ENCODE measurements at places on chromosomes 7 and 10. TPM values are rescaled to one million over a fixed set of nuclear protein-coding genes. Genes with fewer than 3 reads are reported as not detected.

- DNase-seq: no peak
Measured at GRCh38 chr7:11625669-11626068, 206.3 kb downstream of the THSD7A start.

- no peak for DNase-seq
Measured at GRCh38 chr10:17075533-17076359, 53.9 kb downstream of the CUBN start.

GRCh38 chr7:26329520-26330255, 38.0 kb downstream of the SNX10 start:
- DNase-seq: no peak

GRCh38 chr10:51523440-51523839, 176.0 kb downstream of the CSTF2T start:
- no peak for DNase-seq

GRCh38 chr7:99128076-99128950, 15.6 kb downstream of the SMURF1 start:
- no peak for DNase-seq

GRCh38 chr10:24310104-24310503, 101.2 kb downstream of the KIAA1217 start:
- DNase-seq: no peak

GRCh38 chr10:61463035-61463909, 10.1 kb upstream of the TMEM26 start:
- no peak for DNase-seq

DNA sequence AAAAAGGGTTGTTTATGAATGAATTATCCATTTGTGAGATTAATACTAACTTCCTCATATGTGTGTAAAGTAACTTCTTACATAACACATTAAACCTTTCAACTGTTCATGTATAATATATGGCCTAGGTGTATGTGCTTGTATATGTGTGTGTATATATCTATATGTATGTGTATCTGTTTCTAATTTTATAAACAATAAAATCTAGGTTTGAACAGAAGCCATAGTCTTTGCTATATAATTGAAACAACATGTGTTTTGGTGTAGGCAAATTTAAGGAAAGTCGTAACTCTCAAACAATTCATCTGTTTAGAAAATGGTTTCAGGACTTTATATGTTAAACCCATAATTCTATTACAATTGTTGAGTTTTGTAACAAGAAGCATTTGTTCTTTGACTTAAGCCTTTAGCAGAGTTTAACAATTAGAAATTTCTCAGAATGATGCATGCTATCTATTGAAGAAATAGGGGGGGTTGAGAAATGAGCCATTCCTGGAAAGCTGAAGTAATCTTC, 103.3 kb downstream of the BBS9 start:
- no peak for DNase-seq

DNA sequence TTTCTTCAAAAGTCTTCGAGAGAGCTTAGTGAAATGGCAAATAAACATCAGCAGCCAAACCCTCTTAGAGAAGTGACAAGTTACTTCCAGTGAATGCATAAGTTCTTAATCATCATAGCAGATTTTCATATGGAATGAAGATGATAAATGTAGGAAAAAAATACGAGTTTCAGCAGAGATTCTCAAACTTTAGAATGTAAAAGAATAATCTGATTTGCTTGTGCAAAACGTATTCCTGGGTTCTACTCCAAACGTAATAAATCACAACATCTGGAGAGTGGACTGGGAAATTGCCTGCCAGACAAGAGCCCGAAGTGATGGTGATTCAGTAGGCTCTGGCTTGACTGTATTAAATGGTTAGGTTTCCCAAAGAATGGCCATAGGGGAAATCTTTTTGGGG, 62.2 kb downstream of the AKR1E2 start:
- no peak for DNase-seq

DNA sequence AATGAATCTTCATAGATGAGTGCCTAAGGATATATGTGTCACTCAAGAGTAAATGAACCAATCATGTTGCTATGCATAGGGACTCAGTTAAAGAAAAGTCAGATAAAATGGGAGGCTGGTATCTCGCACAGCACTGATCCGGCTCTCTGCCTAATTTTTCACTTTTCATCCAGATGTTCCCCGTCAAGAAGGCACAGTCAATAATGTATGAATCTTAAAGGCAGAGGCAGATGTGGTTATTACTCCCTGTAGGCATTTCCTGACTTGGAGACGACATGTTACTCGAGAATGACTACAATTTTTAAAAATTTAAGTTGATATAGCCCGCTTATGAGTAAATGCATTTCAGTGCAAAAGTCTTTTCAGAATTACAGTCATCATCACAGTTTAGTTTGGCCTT, 113.6 kb downstream of the TBXAS1 start:
- no peak for DNase-seq

- no peak for DNase-seq
Measured at GRCh38 chr10:79112881-79113431, 44.2 kb downstream of the ZMIZ1 start.

- DNase-seq: no peak
Measured at GRCh38 chr7:5689118-5689517, 92.3 kb downstream of the RNF216 start.

GRCh38 chr7:131581241-131582051, 25.0 kb upstream of the PODXL start:
- no peak for DNase-seq

- no peak for DNase-seq
Measured at GRCh38 chr10:74754381-74754821, 72.0 kb upstream of the KAT6B start.

- no peak for DNase-seq
Measured at GRCh38 chr10:128025437-128025836, 100.8 kb downstream of the MKI67 start.

GRCh38 chr10:93622942-93623341, 10.6 kb downstream of the PDE6C start:
- no peak for DNase-seq

GRCh38 chr7:150978126-150978789, at the start of gene KCNH2:
Gene KCNH2, minus strand, starts transcription at chr7:150978321. Its CDS starts 408 bp downstream, at chr7:150977913.
- no peak for DNase-seq

DNA sequence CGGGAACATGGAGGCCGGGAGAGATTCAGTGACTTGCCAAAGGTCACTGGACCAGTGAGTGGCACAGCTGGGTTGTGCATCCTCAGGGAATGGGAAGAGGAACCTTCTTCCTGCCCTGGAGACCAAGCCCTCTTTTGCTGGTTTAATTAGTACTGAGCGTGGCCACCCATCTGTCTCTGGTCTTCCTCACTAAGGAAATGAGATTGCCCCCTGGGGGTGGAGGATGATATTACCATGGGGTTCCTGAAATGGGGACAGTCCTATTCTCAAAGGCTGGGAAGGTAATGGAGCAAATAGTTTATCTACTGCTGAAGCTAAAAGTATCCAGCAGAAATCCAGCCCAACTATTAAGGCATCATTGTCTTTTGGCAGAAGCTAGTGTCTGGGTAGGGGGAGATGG, 98.6 kb upstream of the FGFR2 start:
- DNase-seq: no peak

DNA sequence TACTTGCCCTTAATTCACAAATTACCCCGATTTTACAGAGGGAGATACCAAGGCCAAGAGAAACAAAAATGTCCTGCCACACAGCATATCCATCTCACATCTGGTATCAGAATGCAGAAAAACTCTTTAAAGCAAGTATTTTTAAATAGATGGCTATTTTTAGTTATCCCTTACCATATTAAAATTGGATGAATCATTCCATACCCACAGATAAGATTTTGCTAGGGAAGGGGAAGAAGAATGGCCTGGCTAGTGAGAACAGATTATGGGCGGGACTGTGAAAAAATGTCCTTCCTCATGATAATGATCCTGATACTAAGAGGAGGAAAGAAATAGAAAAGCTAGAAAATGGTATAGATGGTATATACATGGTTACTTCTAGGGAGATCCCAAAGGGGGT, 80.6 kb upstream of the GATAD1 start:
- DNase-seq: no peak

GRCh38 chr7:20470726-20471125, 140.0 kb downstream of the ITGB8 start:
- no peak for DNase-seq

- DNase-seq: no peak
Measured at GRCh38 chr7:41928781-41929180, 225.9 kb upstream of the INHBA start.

DNA sequence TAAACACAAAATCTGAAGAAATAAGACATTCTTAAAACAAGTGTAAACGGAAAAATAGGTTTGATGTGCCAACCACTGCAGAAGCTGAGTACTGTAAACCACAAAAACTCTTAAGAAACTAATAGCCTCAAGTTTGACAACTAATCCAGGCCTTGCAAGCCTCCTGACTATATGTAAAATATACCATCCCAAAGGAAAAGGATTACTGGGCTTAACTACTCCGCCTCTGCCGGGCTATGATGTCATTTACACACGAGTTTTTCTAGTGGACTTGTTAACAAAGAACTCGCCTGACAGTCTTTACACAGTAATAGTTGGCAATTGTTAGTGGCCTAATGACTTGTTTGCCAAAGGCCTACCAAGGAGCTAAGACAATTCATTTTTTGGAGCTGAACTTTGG, 2.1 kb downstream of the KIF5B start:
- no peak for DNase-seq

- no peak for DNase-seq
Measured at GRCh38 chr10:89426230-89426868, 12.0 kb downstream of the IFIT5 start.

GRCh38 chr7:91007371-91007770, 256.9 kb upstream of the FZD1 start:
- DNase-seq: no peak

DNA sequence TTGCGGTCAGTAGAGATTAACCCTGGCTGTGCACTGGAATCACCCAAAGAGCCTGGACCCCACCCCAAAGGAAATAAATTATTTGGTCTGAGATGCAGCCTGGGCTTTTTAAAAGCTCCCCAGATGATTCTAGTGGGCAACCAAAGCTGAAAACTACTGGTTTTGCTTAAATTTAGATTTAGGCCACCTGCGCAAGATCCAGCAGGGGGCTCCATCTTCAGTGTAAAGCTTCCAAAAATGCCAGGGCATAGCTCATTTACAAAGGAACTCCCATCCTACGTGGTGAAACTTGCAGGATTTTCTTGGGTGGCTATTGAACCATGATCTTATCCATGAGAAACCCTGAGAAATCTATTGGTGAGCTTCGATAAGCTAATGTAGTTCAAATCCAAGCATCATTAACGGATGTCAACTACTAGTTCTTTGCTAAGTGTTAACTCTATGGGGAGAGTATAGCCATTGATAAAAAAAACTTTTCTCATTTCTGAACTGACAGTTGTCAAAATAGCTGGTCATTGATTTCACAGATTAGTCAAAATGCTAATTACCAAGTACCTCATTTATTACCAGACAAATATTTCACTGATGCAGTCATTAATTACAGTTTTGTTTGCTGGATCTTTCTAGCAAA, 315.3 kb downstream of the LHFPL3 start:
- DNase-seq: no peak

- DNase-seq: no peak
Measured at GRCh38 chr7:141012044-141012685, 2.6 kb downstream of the MRPS33 start.

DNA sequence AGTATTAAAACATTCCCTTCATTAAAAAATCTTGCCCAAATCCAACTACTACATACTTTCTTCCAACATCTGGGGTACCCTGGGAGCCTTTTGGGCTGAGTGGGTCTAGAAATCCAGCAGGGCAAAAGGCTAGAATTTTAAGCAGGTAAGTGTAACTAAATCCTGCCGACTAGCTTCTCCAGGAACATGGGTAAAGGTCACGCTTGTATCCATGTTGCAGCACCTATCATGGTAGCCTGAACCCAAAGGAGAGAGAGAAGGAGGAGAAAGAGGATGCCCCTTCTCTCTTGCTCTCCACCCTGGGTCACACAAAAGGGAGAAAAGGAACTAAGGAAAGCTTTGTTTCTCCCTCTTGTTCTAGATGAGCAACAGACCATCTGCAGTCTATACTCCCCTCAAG, 53.3 kb downstream of the ZNF680 start:
- DNase-seq: no peak

- no peak for DNase-seq
Measured at GRCh38 chr10:45198486-45199204, 116.8 kb downstream of the OR13A1 start.

- DNase-seq: no peak
Measured at GRCh38 chr10:28938745-28939144, 261.4 kb downstream of the BAMBI start.

- no peak for DNase-seq
Measured at GRCh38 chr7:11665357-11665756, 166.6 kb downstream of the THSD7A start.

DNA sequence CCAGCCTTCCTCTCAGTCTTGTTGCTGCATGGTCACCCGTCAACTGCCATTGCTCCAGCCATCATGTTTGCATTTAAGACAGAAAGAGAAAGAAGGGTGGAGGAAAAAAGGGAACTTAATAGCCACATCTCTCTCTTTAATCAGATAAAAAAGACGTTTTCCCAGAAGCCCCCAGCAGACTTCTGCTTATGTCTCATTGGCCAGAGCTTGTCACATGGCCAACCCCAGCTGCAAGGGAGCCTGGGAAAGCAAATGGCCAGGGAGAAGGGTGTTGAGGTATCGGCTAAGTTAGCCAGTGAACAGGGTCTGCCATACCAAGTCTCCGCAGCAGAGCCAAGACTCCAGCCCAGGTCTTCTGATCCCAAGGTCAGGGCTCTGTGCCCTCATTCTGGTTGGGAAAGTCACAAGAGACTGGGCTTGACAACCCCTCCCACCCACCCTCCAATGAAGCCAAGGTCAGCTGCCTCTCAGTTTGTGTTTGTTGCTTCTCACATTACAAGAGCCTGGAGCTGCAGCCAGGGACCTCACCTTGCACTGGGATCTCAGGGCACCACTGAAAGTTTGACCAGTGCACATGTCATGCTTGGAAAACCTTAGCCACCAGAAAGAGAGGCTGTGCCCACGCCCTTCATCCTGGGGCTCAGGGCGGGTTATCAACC, 80.3 kb upstream of the LYZL2 start:
- no peak for DNase-seq

DNA sequence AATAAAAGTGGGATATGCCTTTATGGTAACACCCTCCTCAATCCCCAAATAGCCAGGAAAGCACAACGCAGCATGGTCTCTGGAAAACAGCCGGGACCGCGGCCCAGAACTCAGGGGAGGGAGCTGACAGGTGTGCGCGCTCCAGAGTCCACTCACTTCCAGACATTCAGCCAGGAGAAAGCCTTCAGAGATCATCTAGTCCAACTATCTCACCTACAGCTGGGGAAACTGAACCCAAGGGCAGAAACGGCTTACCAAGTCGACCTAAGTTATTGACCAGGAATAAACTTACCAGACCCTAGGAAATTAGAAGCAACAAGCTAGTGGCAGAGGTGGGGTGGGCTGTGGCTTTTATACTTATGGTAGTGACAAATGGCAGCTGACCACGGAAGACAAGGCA, 16.4 kb downstream of the GSDME start:
- no peak for DNase-seq

SLC29A3 gene
- 5.2 TPM for total RNA-seq

FAM25C gene
- total RNA-seq: not detected

NUTM2E gene
- total RNA-seq: 0.65 TPM

GPNMB gene
- 134 TPM for total RNA-seq

CALHM3 gene
- not detected for total RNA-seq

TMEM270 gene
- total RNA-seq: not detected

STK17A gene
- 15.9 TPM for total RNA-seq

SHH gene
- not detected for total RNA-seq

BICC1 gene
- 31.0 TPM for total RNA-seq

ZNF804B gene
- total RNA-seq: not detected
